ENCODE measurements at places on chromosomes 2 and 18. TPM values are rescaled to one million over a fixed set of nuclear protein-coding genes. Genes with fewer than 3 reads are reported as not detected.

- no peaks in the 10 kb centered on the region for H3K4me1 ChIP-seq
- no peak overlapping the region for H3K4me3 ChIP-seq
- DNase-seq, result no peak
These were observed 576.0 kb downstream of the ARHGAP15 start for GRCh38 chr2:143705108-143705707.

- DNase-seq, result no peak
- H3K27me3 ChIP-seq, result no peaks in the 10 kb centered on the region
- peaks cover 6% of the 10 kb centered on the region for H3K36me3 ChIP-seq
These were observed 25.5 kb downstream of the MPPE1 start for GRCh38 chr18:11882636-11883035.

- H3K4me3 ChIP-seq, result no peak overlapping the region
- no peaks in the 10 kb centered on the region for H3K27me3 ChIP-seq
- H3K36me3 ChIP-seq, result no peaks in the 10 kb centered on the region
- no peak for DNase-seq
- no peaks in the 10 kb centered on the region for H3K4me1 ChIP-seq
These were observed 4.7 kb downstream of the UGT1A1 start for GRCh38 chr2:233764761-233765160.

DNA sequence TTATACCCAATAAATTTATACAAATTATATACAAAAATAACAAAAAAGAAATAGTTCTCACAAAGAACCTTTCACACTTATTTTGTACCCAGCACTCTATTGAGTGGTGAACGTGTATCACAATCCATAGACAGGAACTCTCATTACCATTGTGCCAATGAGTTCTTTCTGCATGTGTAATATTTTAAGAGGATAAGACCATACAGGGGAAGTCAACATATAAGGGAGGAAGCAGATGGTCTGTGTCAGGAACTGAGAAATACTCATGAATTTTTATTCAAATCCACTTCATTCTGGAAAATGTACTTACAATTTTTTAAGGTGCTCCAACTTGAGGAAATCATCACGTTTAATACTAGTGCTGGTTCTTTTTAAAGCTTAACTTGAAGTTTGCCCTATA lies 27.1 kb upstream of the ELOA2 start:
- H3K27ac ChIP-seq, result no peak overlapping the region
- no peaks in the 10 kb centered on the region for H3K4me1 ChIP-seq
- no peaks in the 10 kb centered on the region for H3K36me3 ChIP-seq
- H3K4me3 ChIP-seq, result no peak overlapping the region
- DNase-seq, result no peak
- H3K27me3 ChIP-seq, result no peaks in the 10 kb centered on the region

RUFY4 gene
- polyA plus RNA-seq, result not detected

CNPPD1 gene
- polyA plus RNA-seq, result 74.3 TPM

NOSTRIN gene
- not detected for polyA plus RNA-seq

DLX2 gene
- not detected for polyA plus RNA-seq

All from CD8-positive, alpha-beta memory T cell (primary cell).